ENCODE measurements at places on chromosomes 3 and 15.

- DNase-seq: no peak
Measured at GRCh38 chr3:16534640-16535262, 21.3 kb upstream of the RFTN1 start.

DNA sequence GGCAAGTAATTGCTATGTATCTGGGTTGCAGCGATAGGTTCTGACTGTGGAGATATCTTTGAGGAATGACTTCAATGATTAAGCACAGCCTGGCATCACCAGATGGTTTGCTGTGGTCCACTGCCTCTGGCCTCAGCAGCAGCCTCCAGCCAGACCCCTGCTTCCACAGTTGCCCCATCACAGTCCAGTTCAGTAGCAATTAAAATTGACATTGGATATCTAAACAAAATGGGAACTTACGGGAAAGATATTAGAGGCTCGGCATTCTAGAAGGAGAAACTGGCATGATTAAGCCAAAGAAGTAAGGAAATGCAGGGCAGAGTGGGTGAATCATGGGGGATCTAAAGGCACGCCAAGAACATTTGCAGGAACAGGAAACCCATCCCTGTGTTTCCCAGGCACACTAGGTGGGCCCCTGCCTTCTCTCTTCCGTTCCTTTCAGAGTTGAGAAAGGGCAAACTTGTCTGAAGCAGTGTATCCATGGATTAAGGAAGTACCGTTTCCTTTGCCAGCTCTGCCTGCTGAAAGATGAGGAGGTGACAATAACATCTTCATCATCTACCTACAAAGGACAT, 36.3 kb upstream of the SH3BP5 start:
- no peak for DNase-seq

- DNase-seq: no peak
Measured at GRCh38 chr15:79922512-79923078, 25.8 kb upstream of the MTHFS start.

DNA sequence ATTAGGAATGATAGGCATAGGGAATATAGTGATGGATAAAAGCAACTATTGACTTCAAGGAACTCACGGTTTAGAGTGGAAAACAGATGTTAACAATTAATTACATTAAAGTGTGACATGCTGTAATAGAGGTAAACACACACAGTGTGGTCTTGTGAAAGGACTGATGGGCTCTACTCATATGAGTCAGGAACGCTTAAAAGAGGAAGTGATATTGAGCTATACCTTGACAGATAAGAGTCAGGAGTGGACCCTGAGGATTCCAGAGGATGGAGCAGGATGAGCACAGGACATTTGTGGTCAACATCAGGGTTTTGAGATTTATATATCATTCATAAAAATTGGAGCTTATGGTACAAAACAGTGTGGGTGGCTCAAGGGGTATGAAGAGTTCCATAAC, 11.0 kb downstream of the EXOG start:
- no peak for DNase-seq

DNA sequence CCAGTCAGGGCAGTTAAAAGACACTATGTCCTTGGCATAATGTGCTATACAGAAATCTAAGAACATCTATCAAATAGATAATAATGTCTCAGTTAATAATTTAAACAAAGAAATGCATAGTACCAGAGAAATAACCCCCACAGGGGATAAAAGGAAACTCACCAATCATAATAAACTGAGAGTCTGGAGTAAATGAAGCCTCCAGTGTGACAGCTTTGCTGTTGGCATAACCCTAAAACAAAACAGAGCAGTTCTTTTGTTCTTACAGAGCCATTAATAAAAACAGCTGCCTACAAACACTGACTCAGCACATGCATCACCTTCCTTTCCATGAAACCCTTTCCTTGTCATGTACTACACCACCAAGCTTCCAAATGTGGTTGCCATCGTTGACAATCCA, 13.5 kb downstream of the PPM1M start:
- peak; percentile 76 for DNase-seq

DNA sequence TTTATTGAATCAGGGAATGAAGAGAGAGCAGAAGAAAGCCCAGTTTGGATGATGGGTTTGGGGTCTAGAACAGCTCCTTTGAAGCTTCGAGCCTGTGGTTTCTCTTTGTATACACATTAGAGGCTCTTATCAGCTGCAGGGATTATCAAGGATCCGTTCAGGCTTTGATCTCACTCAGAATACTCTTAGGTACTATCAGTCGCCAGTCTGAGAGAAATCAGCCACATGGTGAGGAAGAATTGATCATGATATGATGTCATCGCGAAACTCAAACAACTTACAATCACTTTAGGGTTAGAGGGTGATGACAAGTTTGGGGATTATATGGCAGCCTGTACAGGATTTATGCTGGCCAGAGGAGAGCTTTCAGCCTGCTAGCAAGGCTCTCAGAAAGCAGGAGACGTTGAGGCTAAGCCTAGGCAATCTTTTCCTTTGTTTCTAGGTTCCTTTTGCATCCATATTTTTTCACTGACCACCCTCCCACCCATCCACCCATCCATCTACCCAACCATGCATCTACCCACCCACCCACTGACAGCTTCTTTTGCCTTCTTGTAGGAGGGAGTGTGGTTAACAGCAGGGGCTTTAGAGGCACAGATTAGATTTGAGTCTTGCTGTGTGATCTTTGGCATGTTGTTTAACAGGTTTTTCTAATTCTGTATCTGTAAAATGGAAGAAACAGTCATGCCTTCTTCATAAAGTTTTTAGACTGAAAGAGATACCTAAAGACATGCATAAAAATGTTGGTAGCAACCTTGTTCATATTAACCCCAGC, 330.4 kb upstream of the LRRFIP2 start:
- DNase-seq: no peak

GRCh38 chr15:73028831-73029451, 23.3 kb upstream of the NEO1 start:
- DNase-seq: no peak

DNA sequence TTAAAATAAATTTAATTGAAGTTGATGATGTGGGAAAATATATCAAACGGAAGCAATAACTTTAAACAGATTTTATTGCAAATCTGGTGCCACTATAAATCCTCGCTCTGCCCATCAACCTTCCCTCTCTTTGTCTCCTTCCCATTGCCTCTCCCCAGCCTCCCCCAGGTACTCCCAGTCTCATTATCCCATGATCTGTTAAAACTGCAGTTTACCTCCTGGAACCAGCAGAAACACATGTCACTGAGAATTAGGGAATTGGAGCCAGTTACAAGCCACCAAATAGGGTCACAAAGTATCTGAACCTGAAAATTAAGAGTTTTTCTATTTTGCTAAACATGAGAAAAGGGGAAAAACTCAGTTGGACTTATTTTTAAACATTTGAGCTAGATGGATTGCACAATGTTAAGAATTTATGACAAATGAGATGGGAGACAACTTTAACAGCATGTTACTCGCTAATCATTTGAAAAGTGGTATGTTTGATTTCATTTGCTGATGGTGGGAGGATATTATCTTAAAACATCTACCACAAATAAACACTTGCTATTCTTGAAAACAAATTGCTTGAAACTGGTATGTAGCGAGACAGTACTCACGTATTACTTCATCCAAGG, 2.4 kb downstream of the PLCH1 start:
- DNase-seq: no peak

GRCh38 chr3:22172964-22173363, 422.0 kb upstream of the ZNF385D start:
- DNase-seq: no peak

DNA sequence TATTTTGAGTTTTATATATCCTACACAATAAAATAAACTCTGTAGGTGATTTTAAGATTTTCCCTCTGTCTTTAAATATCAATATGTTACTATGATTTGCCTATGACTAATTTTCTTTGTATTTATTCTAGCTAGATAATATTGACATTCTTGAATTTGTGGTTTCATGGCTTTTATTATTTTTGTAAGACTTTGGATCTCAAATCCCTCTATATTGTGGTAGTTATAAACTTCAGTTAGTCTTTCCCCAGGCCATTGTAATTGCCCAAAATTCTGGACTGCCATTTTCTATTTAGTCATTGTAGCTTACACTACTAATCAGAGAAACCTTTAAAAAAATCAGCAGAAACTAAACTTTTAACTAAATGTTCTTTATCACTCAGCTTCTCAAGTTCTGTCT, 1559.3 kb upstream of the GBE1 start:
- DNase-seq: no peak

DNA sequence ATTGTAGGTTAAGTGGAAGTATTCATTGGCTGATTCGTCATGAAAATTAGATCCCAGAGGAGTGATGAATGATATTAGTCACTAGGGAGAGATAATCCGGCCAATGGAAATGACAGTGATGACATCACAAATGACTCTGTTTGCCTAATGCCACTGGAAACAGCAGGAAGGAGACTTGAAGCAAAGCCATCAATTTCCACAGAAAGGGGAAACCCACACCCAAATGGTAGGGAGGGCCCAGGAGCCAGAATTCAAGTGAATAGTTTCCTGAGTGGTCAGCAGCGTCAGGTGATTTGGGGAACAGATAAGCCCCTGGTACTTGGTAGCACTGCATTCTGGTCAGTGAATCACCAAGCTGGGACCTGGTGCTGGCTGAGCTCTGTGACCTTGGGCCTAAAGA, 3.3 kb upstream of the ADAMTS9 start:
- DNase-seq: no peak

GRCh38 chr3:160986069-160986468, 119.1 kb downstream of the B3GALNT1 start:
- no peak for DNase-seq

DNA sequence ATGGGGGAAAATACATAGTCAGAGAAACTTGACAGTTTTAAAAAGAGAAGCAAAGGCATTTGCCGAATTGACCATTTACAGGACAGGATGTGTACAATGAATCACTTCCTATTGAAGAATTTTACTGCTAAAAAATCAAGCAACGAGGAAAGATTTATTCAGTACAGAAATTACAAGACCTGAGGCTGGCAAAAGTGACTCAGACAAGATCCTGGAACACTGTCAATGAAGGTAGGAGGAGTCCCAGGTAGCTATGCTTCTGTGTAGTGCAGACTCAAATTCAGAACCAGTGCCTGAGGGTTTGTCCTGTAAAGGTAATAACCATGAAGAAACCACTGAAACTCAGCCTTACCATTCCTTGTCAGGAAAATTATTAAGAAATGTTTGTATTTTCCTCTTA, 120.9 kb downstream of the ZMAT3 start:
- no peak for DNase-seq

DNA sequence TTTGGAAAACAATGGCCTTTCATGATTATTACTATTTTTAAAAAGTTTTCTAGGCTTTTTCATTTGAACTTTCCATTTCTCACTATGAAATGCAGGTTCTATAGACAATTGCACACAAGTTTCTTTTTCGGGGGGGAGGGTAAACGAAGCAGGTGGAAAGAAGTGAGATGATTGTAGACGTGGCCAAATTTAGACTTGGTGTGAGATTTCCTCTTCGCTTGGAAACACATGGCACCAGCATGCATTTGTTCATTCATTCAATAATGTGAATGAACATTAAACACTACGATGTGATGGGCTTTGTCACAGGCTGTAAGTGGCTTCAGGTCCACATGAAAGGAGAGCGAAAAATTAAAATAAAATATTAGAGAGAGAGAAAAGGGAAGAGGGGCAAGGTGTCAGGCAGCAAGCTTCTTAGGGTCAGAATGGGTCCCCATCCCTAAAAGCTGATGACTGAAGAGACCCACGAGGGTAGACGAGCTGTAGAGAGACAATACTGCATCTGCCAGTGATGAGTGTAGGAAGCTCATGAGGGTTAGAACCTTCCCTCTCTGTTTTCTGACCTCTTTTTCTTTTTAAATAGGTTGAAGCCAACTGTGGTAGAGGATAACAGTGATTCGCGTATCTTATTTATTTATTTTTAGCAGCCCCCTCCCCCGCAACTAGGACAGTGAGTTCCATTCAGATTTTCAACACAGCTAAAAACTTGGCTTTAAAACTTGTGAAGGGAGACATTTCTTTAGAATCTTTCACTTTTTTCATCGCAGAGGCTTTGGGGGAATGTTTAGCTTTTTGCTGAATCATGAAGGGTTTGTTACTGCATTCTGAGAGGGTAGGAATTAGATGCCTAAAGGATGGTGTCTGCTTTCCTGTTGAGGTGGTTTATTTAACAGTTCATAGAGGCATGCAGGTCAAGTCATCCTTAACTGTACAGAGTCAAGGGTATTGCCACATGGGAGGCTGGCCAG, 36.2 kb downstream of the GAP43 start:
- peak; percentile 42 for DNase-seq

GRCh38 chr3:189587664-189588040, 43.5 kb upstream of the TP63 start:
- no peak for DNase-seq

DNA sequence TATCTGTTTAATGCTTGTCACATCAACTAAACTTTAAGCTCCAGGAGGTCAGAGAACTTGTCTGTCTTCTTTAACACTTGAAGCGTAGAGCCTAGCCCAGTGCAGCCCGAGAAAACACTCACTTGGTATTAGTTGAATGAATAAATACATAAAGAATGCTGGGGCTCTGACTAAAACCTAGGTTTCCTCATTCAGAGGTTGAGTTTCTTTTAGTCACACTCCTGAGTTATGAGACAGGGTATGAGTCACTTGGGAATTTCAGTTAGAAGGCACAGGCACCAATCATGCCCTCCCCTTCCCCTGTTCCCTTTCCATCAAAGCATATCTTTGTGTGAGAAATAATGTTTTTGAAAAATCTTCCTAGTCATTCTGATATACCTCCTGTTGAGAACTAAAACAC, 589.8 kb upstream of the DPPA4 start:
- peak; percentile 96 for DNase-seq

DNA sequence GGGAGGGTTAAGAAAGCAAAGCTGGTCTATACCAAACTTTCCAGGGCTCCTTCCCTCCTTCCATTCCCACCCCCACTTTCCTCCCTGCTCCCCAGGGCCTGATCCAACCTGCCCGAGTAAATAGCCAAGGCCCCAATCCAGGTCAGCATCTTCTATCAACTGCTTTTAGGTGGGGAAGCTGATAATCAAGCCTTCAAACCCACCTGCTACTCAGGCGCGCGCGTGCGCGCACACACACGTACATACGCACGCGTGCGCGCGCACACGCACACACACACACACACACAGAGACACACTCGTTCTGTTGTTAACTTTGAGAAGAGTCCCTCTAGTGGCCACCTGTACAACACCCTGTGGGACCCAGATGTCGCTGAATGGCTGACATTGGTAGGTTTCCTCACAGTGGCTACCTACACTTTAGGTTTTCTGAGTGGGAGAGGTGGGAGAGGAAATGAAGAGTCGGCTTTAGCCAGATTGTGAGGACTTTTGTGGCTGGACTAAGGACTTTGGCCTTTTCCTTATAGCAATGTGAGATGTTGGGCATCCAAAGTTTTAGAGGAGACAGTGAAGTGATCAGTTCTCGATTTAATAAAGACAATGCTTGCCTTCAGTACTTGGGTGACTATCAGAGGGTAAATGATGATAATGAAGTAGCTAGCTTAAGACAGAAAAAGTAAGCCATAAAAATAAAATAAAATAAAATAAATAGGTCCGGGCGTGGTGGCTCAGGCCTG, 179.9 kb upstream of the C2CD4B start:
- peak; percentile 3 for DNase-seq

DNA sequence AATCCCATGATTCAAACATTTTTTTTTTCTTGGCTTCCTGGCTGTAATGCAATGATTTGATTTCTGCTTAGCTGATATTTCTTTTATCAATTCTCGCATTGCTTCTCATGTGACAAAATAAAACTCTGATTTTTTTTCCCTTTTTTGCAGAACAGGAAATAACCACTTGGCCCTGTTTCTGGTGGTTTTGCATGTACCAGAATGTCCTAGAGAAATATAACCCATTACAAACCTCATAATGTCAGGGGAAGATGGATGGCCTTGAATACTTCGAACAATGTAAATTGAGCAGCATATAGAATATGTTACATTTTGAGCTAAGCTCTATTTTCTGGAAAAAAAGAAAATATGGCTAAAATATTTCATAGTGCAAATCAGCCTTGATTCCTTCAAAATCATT, 275.6 kb downstream of the RAP2B start:
- no peak for DNase-seq

- DNase-seq: no peak
Measured at GRCh38 chr15:60509470-60509869, 30.5 kb upstream of the ICE2 start.
